SJCRH30 (cell line): ENCODE measurements at places on chromosomes 1 and 21.

DNA sequence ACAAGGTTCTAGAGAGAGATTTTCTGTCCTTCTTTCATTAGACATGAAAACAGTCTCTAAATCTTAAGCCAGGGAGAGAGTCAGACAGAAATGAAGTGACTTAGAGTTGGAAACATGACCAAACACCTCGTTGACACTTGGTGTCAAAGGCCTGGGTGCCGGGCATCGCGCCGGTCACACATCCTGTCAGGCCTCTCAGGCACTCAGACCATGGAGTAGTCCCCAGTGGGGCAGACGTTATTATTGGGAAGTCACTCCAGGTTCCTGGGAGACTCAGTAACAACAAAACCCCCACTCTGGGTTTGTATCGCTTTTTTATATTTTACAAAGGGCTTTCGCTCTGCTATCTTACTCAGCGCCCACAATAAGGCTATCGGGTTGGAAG is 25.8 kb downstream of the KCNN3 start:
- H3K36me3 ChIP-seq = no peaks in the 10 kb centered on the region; the same call in 1 of the 2 replicates
- H3K4me1 ChIP-seq = peaks cover 48% of the 10 kb centered on the region
- H3K27ac ChIP-seq = no peak overlapping the region
- no peaks in the 10 kb centered on the region for H3K27me3 ChIP-seq
- H3K4me3 ChIP-seq = no peak overlapping the region
- no peak for DNase-seq

DNA sequence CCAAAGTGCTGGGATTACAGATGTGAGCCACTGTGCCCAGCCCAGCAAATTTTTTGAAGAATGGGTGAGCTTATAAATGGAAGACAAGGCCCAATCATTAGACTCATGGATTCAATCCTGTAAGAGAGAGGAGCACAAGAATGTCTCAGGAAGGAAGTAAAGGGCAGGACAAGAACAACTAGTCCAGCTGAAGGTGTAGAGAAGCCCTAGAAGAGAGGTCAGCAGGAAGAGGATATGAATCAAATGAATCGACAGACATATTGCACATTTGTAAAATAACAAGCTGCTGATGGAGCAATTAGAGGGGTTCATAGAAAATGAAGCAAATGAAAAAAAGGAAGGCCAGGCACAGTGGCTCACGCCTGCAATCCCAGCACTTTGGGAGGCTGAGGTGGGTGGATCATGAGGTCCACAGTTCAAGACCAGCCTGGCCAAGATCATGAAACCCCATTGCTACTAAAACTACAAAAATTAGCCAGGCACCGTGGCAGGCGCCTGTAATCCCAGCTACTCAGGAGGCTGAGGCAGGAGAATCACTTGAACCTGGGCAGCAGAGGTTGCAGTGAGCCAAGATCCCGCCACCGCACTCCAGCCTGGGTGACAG is 74.9 kb downstream of the MIS18A start:
- peaks cover 22% of the 10 kb centered on the region for H3K4me1 ChIP-seq
- no peaks in the 10 kb centered on the region for H3K36me3 ChIP-seq
- no peak for DNase-seq
- no peaks in the 10 kb centered on the region for H3K27me3 ChIP-seq

DNA sequence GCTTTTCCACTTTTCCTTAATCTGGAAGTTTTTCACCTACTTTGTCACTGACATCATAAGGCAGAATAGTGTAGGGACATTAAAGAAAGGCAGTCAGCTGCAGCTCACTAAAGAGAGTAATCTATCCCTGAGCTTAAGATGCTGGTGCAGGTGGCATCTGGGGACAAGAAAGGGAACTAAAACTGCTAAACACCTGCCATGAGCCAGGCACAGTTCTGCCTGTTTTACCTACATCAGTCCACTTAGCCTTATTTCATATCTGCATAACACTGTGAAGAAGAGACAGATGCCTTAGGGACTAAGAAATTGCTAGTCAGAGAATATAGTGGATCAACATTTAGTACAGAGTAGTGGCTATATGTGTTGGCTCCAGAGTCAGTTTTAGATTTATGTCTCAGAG is 88.1 kb downstream of the GPATCH2 start:
- no peaks in the 10 kb centered on the region for H3K4me1 ChIP-seq
- no peak overlapping the region for H3K4me3 ChIP-seq
- no peaks in the 10 kb centered on the region for H3K36me3 ChIP-seq
- H3K27me3 ChIP-seq = no peaks in the 10 kb centered on the region

GRCh38 chr1:66747501-66747900 is 4.8 kb upstream of the DYNLT5 start:
- H3K27me3 ChIP-seq = no peaks in the 10 kb centered on the region
- H3K4me1 ChIP-seq = no peaks in the 10 kb centered on the region
- no peak overlapping the region for H3K4me3 ChIP-seq
- no peak overlapping the region for H3K27ac ChIP-seq
- no peaks in the 10 kb centered on the region for H3K36me3 ChIP-seq

GRCh38 chr1:234719454-234720251 is 109.7 kb upstream of the IRF2BP2 start:
- H3K4me1 ChIP-seq = peaks cover 16% of the 10 kb centered on the region
- H3K4me3 ChIP-seq = no peak overlapping the region
- H3K27ac ChIP-seq = no peak overlapping the region
- DNase-seq = no peak
- H3K36me3 ChIP-seq = no peaks in the 10 kb centered on the region
- no peaks in the 10 kb centered on the region for H3K27me3 ChIP-seq

DNA sequence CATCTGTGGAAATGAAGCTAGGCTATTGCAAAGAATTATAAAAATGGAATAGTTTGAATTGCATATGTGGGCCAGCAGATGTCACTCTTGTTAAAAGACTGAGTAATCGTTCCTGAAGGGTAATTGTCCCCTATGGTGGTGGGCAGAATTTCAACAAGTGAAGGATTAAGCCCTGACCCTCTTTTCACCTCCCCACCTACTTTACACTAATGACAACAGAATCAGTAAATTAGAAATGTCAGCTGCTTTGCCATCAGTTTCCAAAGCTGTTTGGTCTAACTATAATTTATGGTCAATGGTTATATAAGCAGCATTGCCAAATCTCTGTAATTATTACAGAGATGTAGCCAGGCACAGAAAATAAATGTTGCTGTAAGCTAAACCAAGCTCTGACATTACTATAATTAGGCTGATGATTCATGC is 898.6 kb downstream of the AMY1C start:
- H3K27ac ChIP-seq = no peak overlapping the region
- H3K36me3 ChIP-seq = no peaks in the 10 kb centered on the region
- no peak overlapping the region for H3K4me3 ChIP-seq
- H3K27me3 ChIP-seq = no peaks in the 10 kb centered on the region; the same call in 1 of the 2 replicates
- H3K4me1 ChIP-seq = no peaks in the 10 kb centered on the region
- DNase-seq = peak; percentile 50

DNA sequence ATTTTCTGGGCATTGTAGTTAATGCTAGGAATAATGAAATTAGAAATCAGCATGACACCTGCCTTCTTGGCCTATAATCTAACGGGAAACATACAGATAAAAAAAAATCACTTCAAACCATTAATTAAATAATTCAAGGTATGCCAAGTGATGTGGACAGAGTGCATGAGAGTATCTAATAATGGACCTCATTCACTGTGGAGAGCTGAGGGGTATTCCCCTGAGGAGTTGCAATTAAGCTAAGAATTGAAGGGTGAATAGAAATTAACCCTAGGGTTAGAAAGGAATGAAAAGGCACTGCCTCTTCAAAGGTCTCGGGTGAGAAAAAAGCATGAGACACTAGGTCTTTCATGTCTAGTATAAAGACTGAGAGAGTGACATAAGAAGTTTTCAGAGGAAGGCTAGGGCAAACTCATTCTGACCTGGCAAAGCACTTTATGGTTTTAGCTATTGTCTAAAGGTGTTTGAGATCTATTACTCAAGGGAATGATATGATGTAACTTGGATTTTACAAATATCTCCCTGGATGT is 466.1 kb downstream of the KCNT2 start:
- H3K27ac ChIP-seq = no peak overlapping the region
- H3K4me3 ChIP-seq = no peak overlapping the region
- no peaks in the 10 kb centered on the region for H3K4me1 ChIP-seq
- no peaks in the 10 kb centered on the region for H3K27me3 ChIP-seq

DNA sequence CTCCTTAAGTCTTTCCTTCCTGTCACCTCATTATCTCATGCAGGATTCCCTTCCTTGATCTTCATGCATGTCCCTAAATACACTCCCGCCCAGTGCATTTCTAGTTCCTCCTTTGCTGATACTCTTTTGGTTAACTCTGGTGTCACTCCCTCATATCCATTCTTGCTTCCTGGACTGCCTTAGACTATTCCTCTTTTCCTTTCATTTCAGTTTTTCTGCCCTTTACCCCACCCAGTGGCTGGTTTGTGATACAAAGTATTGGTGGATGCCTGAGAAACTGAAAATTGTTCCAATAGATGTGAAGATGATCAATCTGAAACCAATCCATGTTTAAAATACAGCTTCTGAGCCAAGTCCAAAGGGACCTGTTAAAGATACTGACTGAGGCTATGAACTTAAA is 553.8 kb upstream of the CAMK1G start:
- no peaks in the 10 kb centered on the region for H3K36me3 ChIP-seq
- no peak overlapping the region for H3K27ac ChIP-seq
- no peak for DNase-seq
- H3K4me1 ChIP-seq = no peaks in the 10 kb centered on the region
- no peak overlapping the region for H3K4me3 ChIP-seq

DNA sequence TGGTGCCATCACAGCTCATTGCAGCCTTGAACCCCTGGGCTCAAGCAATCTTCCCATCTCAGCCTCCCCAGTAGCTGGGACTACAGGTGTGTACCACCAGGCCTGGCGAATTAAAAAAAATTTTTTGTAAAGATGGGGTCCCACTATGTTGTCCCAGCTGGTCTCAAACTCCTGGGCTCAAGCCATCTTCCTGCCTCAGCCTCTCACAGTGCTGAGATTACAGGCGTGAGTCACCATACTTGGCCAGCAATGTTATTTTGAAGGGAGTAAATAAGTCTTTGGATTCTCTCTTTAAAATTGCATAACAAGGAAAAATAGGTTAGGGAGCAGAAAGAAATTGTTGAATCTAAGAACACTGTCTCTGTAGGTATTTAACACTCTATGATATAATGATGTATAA is 111.3 kb downstream of the RPS6KC1 start:
- H3K27ac ChIP-seq = no peak overlapping the region
- no peaks in the 10 kb centered on the region for H3K27me3 ChIP-seq
- no peaks in the 10 kb centered on the region for H3K4me1 ChIP-seq

- H3K36me3 ChIP-seq = peaks cover 26% of the 10 kb centered on the region
- peaks cover 57% of the 10 kb centered on the region for H3K4me1 ChIP-seq
- DNase-seq = peak; percentile 66
- H3K27me3 ChIP-seq = no peaks in the 10 kb centered on the region
Observed at GRCh38 chr1:151311589-151312331, 15.5 kb downstream of the PI4KB start.

DNA sequence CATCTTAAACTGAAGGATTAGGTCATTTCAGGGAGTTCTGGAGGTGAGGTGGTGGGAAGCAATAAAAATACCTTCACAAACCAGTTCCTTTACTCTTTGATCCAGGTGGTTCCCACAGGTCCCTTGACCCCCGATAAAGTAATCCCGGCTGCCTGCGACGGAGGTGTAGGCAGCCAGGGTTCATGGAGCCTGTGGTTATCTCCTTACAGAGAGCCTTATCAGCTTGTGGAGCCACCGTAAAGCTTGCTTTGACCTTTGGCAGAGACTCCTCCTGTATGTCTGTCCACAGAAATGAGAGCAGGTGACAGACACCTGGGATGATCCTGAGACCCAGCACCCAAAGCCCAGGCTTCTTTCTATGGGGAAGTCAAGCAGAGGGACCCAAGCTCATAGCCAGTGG is 243.4 kb downstream of the KIF26B start:
- H3K27ac ChIP-seq = no peak overlapping the region
- 0 out of 2 replicates have a peak, but pooled peaks cover 2% of the 10 kb centered on the region for H3K36me3 ChIP-seq
- peaks cover 6% of the 10 kb centered on the region; the same call in 1 of the 2 replicates for H3K4me1 ChIP-seq
- no peak for DNase-seq

DNA sequence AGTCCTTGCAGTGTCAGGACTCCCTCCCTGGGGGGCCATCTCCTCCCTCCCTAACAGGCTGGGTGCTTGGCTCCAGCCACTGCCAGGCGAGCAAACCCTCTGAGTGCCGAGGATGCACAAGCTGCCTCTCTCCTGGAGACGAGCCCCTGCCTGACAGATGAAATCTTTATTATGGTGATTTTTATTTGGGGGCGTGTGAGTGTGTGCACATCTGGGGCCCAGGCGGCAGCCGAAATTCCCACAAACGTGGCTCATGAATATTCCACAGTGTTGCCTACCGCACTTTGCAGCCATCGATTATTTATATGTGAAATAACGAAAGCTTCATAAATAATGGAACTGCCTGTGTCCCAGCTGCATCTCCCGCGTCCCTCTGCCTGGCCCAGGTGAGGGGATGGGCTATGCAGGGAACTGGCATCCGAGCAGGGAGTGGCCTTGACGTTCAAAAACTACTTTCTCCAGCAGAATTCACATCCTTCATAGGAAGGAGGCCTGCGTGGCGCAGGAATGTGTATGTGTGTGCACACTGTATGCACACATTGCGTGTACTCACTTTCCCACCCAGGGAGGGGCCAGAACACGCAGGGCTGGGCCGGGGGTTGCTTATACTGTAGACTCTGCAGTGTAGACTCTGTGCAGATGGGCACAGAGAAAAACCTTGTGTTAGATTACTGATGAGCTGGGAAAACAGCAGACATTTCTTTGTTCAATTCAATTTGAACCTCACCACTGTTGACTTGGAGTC is 73.1 kb downstream of the UBIAD1 start:
- H3K36me3 ChIP-seq = no peaks in the 10 kb centered on the region
- H3K4me1 ChIP-seq = peaks cover 18% of the 10 kb centered on the region
- no peaks in the 10 kb centered on the region for H3K27me3 ChIP-seq
- H3K27ac ChIP-seq = no peak overlapping the region
- DNase-seq = no peak

DNA sequence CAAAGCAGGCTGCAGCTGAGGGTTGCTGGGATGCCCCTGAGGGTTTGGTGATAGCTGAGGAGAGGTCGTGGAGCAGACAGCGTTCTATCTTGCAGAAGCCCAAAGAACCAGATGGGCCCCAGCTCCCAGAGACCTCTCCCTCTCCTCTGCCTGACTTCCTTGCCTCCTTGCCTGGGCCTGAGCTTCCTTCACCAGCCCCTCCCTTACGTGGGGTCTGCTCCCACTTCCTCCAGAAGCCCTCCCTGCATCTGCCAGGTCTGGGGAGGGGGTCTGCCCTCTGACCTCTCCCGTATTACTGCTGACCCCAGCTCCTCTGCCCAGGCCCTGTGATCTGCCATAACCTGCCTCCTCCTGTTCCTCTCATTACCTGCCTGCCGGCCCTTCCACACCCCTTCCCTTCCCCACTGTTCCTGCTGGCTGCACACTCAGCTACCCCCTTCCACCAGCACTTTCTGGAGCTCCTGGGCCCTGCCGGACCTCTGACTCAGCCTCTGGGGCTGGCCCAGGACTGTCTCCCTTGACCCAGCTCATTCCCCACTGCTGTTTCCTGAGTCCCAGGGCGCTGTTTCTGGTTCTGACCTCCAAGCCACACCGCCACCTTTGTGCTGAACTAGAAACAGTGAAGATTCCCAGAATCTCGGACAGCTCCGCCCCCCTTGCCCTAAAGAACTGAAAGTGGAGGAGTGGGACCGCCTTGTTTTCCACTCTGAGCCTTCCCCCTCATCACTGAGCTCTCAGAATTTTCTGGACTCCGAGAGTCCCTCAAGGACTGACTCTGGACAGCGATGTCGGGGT is 237.7 kb upstream of the C1orf174 start:
- no peak for DNase-seq
- no peaks in the 10 kb centered on the region for H3K4me1 ChIP-seq
- H3K4me3 ChIP-seq = no peak overlapping the region
- H3K27ac ChIP-seq = no peak overlapping the region
- peaks cover 29% of the 10 kb centered on the region for H3K27me3 ChIP-seq
